ENCODE measurements at places on chromosomes 5 and 9.
A peak's percentile ranks its signal among the peaks of the same experiment; 100 is the strongest.

- DNase-seq, result no peak
Observed at GRCh38 chr9:21927752-21928151, 66.4 kb downstream of the CDKN2A start.

GRCh38 chr9:86034863-86035734, 64.3 kb downstream of the GOLM1 start:
- DNase-seq, result no peak

GRCh38 chr5:172779691-172780341, 8.8 kb upstream of the DUSP1 start:
- no peak for DNase-seq

GRCh38 chr9:74772121-74772520, 115.6 kb downstream of the TRPM6 start:
- DNase-seq, result no peak

DNA sequence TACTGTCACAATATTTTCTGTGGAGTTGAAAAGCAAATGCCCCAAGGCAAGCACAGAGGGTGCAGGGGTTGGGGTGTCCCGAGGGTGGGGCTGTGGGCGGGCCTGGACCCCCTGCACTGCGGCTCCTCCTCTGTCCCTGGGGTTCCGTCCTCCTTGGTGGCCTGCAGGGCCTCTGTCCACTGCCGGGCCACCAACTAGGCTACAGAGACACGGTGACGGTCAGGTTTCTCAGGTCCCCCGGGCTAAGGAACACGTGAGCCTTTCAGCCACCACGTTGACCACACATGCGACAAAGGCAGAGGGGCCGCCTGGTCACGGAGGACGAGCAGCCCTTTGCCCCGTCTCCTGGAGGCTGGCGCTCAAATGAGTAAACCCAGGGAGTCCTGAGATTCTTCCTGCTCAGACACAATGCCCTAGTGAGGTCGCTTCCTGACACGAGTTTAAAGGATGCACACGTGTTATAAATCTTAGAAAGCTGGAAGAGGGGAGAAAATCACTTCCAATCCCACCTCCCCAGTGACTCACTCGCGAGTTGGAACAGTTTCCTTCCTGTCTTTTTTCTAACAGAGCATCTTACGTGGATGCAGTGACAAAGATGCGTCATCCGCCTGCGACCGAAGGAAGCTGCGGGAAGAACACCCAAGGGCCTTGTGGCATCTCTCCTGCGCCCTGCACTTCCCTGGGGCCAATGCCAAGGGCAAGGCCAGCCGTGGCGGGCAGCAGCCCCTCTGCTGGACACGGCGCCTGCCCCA, 24.8 kb upstream of the OBP2B start:
- no peak for DNase-seq

GRCh38 chr9:113399646-113400200, 1.4 kb downstream of the ALAD start:
- DNase-seq, result no peak

- DNase-seq, result no peak
Observed at GRCh38 chr9:121944711-121945191, 148.4 kb downstream of the TTLL11 start.

- DNase-seq, result no peak
Observed at GRCh38 chr5:177396807-177397206, 3.7 kb downstream of the PFN3 start.

GRCh38 chr9:125659201-125659840, 47.7 kb downstream of the MAPKAP1 start:
- no peak for DNase-seq

- DNase-seq, result no peak
Observed at GRCh38 chr5:138636398-138636944, 61.3 kb upstream of the HSPA9 start.

DNA sequence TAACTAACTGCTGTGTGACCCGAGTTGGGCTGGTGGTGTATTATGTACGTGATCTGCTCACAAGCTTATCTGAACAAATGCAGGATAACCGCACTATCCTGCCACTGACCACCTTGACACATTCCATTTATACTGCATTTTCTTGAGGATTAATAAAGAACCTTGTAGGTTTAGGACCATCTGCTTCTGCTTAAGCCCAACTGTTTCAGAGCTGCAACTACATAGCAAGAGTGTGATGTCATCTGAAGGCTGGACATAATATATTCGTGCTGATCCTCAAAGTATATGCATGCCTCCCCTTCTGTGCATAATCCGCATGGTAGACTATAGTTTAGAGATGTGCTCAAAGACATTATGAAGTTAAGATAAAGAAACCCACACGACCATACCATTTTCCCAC, 435.9 kb downstream of the BNC2 start:
- no peak for DNase-seq

DNA sequence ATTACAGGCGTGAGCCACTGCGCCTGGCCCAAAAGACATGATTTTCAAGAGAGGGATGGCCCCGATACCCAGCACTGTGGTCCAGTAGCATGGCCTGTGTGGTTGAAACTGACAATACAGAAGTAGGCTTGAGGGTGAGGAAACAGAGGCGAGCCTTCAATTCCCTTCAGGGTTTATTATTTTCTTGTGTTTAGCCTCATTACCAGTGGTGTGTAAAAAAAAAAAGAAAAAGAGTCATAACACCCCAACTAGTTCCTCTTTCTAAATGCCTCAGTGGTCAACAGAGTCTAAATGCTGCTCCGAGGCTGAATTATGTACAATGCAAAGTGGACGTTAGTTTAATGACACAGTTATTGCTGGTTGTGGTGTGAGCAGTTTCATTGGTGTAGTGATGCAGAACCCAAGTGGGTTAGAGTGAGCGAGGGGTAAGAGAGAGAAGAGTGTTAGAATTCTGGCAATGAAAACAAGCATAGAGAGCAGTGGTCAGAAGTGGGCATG, 58.8 kb downstream of the SNX30 start:
- DNase-seq, result no peak

DNA sequence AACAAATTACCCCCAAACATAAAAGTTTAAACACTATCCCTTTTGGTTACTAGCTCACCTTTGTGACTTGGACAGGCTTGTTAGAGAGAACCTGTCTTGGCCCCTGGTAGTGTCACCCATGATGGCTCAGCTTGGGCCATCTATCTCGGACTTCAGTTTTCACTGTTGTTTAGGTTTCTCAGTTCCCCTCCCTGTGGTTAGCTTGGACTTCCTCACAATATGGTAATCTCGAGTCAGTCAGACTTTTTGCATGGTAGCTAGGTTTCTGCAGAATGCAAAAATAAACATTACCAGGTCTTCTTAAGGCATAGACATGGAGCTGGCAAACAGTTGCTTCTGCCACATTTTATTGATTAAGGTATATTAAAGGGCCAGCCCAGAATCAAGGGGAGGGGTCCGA, 324.3 kb upstream of the RORB start:
- DNase-seq, result no peak

- no peak for DNase-seq
Observed at GRCh38 chr9:83473488-83473971, 64.7 kb downstream of the FRMD3 start.

DNA sequence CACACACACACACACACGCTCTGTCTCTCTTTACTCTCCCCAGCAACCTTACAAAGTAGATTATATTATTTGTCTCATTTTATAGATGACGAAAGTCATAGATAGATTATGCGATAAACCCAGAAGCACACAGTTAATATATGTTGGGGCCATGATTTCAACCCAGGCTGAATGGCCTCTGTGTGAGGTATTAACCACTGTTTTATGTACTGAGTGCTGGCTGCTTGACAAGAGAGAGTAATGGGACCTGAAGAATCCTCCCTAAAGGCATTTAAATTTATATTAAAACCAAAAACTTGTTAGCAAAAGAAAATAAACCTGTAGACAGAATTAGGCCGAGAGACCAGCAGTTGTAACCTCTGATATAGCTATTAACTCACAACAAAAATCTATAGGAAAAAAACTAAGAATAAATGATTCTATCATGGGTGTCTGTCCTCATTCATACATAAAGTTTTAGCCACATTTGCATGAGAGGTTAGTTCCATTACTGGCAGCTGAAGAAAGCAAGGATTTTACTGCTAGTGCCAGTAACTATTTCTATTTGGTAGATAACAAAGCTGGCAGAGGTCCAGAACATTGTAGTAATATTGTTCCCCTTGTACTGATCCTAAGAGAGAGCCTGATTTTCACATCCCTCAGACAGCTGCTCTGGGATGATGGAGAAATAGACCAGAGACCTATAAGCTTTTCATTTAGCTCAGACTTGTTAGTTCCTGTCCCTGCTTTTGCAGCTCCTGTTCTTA, 250.9 kb downstream of the ADGRV1 start:
- DNase-seq, result no peak

DNA sequence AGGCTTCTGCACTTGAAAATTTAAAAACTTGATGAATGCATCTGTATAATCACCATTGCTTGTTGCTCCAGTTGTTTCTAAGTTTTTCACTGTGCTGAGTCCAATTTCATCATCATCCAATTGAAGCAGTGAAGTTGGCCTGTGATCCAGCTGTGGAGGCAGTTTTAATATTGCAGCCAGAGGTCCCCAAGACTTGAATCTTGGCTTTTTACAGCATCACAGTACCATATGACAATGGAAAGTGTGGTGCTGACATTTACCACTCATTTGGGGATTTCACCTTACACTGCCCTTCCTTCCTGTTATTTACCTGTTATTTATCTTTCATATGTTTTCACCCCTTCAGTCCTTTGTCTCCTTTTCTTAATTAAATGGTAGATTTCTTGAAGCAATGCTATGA, 76.2 kb upstream of the SPIN1 start:
- DNase-seq, result no peak

GRCh38 chr5:9641806-9642355, 11.7 kb upstream of the TAS2R1 start:
- no peak for DNase-seq

DNA sequence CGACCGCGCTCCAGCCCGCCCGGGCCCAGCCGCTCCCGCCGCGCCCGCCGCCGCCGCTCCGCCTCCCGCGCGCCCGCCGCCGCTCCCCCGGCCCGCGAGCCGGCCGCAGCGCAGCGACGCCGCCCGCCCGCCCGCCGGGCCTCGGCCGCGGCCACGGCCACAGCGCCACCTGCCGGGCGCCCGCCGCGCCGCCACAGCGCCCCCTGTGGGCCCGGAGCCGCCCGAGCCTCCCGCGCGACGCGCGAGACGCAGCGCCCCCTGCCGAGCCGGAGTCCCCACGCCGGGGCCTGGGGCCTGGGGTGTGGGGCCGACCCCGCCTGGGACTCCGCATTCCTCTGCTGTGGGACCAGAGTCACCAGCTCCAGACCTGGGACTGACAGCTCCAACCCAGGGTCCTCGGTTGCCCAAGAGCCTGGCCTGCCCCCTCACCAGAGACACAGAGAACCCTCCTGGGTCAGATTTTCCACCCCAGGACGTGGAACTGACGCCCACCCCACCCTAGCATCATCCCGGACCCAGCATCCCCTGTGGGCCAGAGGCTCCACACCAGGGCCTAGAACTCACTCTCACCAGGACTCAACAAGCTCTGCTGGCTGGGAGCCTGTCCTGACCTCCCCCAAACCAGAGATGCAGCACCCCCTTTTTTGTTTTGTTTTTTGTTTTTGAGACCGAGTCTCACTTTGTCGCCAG, at the start of gene RAPGEF1:
RAPGEF1 (minus strand) TSS at position 118 of the 690 bp plus-strand sequence. CDS start 246 bp downstream, outside the sequence.
- peak; percentile 83 for DNase-seq

Measured in activated naive CD4-positive, alpha-beta T cell (primary cell).